Stimulated activated CD8-positive, alpha-beta memory T cell treated with anti-CD3 and anti-CD28 coated beads, Interleukin-2, amount 100 ng/mL, for 48 hours (primary cell): ENCODE measurements at places on chromosomes 3 and 15.

GRCh38 chr3:50708620-50709019 lies 33.9 kb downstream of the DOCK3 start:
- DNase-seq: no peak

DNA sequence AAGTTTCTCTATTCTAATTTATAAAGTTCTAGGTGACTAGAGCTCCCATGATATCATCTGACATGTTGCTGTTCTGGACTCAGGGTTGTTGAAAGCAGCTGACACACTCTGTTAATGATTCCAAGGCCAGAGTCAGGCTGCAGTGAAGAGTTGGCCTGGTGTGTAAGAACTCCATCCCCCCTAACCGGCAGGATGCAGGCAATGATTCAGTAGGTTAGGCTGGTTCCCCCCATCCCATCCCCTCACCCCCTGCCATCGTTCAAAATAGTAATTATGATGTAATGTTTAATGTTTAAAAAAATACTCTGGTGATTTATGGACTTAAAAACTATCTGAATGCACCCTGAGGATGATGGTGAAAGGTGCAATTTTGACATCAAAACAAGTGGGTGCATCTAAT lies 4.6 kb upstream of the TRIM71 start:
- no peak for DNase-seq

DNA sequence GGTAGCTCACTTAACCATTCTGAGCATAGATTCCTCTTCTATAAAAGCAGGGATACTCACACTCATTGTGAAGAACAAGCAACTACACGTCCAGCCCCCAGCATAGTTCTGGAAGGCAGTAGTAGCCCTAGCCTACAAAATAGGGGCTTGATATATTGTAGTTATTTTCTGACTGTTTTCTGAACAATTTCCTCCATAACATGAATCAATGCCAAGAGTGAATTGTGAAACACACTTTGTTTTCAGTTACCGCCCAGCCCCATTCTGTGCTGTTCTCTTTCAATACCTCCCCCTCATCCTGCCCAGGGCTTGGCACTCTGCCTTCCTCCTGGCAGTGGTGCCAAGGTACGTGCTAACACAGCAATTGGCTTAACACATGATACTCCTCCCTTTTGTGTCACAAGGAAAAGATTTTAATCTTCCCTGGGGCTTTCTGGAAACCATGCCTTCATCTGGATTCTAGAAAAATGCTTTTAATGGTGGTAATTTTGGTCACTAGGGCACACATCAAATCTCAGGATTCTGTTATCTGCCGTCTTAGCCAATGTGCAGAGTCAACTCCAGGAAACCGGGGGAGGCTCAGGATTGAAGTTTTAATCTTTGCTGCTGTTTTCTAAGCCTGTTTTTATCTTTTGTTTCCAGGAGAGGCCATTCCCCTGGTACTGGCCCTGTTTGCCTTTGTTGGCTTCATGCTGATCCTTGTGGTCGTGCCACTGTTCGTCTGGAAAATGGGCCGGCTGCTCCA lies 37.2 kb downstream of the IL20RB start:
- DNase-seq: no peak

- DNase-seq: no peak
Measured at GRCh38 chr3:177108648-177109047, 88.6 kb downstream of the TBL1XR1 start.

DNA sequence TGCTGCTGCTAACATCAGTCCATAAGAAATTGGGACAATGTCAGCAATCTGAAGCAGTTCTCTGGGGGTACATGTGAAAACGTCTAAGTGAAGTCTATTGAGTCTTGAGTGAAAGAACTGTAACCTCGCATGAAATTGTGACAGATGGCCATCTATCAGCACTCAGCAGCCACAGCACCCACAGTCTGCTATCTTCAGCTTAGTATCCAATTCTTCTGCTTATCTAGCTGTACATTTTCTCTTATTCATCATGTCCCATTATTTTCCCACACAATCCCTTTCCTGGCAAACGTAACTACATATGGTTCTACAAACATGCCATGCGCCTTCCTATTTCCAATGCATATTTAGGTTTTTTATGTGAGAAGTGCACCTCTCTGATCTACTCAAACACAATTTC lies 629.7 kb downstream of the NTRK3 start:
- DNase-seq: no peak

DNA sequence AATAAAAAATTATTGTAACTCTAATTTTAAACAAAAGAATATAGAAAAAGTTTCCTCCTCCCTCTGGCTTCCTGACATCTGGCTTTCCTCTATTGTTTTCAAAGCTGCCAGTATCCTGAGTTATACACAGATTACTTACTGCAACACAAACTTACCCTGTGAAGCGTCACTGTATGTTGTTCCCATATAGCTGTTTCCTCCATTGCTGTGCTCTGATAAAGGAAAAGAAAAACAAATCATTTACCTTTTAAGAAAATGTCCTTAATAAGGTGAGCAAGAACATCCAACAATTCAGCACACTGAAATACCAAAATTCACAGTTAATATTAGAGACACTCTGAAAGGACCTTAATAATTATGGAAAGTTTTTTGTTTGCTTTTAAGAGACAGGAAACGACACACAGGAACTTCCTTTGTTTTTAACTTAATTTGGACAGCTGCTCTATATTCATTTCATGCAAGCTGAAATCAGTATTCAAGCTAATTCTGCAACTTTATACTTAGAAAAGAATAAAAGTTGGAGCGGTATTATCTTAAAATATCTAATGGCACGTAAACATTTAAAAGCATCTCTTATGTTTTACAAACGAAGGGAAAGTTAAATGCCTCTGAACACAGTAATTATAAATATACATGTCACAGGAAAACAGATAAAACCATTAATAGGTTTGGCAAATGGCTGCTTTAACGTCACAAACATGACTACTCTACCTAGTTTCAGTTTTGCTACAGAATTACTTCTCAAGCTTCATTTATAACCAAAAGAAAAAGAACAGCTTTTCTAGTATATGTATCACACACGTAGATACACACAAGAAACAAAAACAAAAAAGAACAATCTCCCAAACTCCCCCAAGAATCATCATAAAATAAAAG lies 21.5 kb downstream of the TJP1 start:
- no peak for DNase-seq

- no peak for DNase-seq
Measured at GRCh38 chr15:51837792-51838251, 8.4 kb downstream of the TMOD3 start.

DNA sequence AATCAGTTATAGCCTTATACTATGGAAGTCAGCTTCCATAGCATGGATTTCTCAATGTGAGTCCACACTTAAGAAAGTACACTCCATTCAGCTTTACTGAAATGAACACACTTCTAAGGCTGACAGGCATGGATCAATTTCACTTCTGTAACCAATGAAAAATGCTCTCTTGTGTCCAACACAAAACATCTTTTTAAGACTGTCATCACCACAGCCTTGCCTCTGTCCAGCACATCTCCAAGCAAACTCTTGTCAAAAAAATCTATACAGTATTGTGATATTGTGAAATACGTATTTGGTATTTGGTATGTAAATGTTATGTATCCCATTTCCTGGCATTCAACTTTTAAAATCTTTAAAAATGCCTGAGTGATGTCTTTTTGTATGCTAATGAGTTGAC lies 208.7 kb downstream of the RAP2B start:
- no peak for DNase-seq

- no peak for DNase-seq
Measured at GRCh38 chr3:31962801-31963205, 18.3 kb downstream of the OSBPL10 start.

DNA sequence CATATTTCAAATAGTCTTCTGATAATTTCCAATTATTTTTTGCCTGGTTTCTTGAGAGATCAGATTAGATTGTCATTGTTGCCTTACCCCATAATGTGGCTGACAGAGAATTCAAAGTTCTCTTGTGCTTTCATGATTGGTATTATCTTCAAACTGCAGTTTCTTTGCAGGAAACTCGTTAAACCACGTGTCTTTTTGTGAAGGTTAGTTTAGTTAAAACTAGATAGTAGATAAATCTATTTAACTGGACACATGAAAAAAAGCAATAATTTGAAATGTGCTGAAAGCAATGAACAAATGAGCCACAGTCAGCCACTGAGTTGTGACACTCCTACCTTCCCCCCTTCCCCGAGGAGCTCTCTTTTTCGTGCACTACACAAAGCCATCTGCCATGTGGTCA lies 327.5 kb upstream of the UMPS start:
- DNase-seq: no peak

DNA sequence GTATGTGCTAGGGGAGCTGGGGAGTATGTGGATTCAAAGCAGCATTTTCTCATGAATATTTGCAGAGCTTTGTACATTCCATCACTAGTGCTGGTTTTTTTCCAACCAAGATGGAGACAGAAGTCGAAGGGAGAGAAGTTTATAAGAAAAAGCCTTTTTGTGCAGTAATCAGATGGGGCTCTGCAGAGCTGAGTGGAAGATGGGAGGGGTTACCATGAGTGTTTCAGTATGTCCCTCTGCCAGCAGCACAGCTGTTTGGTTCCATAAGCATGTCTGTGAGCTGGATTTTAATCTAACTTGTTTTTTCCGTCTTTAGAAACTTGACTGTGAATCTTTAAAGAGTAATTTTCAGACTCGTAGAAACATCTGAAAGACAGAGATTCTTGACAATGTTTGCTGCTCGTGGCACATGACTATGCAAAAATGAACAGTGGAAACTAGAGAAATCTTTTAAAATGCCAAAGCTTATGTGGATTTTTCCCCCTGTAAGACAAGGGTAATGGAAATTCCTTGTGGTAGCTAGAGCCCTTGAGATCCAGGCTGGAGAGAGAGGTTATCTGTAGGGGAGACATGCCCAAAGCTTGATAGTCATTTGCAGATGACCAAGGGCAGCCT lies 20.3 kb downstream of the STARD9 start:
- DNase-seq: no peak

DNA sequence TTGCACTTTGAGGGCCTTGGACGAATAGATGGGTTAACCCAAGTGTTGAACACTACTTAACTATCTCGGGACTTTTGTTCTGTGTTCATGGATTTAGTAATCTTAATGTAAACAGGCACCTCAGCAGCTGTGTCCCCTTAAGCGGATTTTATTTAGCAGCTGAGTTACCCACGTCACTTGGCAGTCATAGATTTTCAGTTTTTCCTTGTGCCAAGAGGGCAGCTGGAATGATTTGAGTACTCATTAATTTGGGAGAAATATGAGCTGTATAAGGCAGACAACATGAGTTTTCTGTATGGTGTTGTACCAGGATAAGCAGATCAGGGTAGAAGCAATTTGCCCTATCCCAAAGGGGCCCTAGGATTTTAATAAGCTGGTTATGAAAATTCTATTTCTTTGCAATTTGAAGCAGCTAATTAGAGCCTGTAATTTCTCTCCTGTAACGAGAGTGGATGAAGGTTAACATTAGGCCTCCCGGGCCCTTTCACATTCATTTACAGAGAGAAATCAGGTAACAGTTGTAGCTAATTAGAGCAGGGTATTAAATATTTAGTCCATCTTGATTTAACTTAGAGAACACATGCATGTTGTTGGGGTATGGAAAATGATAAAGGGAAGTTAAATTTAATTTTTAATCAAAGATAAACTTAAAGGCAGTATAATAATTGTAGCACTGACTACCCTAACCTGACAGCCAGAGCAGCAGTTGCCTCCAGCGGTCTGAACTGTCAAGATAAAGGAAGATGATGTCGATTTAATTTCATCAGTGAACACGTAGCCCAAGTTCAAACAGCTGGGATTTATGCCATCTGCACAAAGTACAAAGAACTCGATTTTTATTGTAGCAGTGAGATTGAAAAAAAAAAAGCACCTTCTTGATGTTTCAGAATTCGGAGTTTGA lies 194.5 kb downstream of the LRTM1 start:
- no peak for DNase-seq

- no peak for DNase-seq
Measured at GRCh38 chr3:85258819-85259218, 300.0 kb downstream of the CADM2 start.

- DNase-seq: no peak
Measured at GRCh38 chr15:40702077-40702476, 7.1 kb downstream of the RAD51 start.

GRCh38 chr15:40366457-40367370 lies 8.7 kb downstream of the DISP2 start:
- DNase-seq: no peak

GRCh38 chr3:190695994-190696393 lies 166.5 kb downstream of the GMNC start:
- no peak for DNase-seq

DNA sequence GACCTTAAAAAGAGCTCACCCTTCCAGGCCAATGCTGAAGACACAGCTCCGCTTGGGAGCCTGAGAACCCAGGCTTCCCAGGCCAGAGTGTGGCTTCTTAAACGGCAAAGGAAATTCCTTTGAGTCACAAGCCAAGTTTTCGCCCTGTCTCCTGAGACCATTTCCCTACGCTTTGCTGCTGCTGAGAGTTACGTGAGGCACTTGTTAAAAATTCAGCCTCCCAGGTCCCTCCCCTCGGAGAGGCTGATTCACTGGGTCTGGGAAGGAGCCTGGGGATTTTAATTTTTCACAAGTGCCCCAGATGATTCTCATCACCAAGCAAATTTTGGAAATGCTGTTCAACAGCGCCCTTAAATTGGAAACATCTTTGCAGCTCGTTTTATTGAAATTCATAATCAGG lies 25.5 kb downstream of the RLBP1 start:
- DNase-seq: no peak

DNA sequence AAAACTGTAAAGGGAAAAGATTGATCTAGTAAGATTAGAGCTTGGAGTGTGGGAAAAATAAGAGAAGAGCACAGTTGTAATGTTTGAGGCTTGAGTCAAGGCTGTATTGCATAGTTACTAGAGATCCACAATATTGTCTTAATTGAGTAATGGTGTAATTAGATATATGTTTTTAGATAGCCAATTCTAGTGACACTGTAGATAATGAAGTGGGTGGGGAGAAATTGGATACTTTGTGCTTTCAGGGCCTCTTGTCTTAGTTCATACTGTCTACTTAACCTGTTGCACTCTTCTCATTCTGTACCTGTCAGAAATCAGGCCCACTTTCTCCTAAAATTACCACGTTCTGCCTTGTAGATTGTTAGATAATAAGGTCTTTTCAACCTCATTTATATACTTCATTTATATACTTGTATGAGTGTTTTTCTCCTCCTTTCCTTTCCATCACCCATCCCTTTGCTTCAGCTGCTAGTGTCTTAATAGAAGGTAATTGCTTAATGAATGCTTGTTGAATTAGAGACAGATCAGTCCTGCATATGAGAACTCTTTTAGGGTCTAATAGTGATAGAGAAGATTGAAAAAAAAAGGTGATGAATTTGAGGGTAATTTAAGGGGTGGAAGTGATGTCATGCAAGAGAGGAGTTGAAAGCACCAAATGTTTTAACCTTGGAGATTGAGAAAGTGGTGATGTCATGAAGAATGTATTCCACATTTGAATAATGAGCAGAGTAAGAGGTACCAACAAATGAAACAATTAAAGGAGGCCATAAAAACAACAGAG lies 32.0 kb downstream of the PIK3CA start:
- no peak for DNase-seq
